ENCODE measurements at places on chromosomes 2 and 18.

DNA sequence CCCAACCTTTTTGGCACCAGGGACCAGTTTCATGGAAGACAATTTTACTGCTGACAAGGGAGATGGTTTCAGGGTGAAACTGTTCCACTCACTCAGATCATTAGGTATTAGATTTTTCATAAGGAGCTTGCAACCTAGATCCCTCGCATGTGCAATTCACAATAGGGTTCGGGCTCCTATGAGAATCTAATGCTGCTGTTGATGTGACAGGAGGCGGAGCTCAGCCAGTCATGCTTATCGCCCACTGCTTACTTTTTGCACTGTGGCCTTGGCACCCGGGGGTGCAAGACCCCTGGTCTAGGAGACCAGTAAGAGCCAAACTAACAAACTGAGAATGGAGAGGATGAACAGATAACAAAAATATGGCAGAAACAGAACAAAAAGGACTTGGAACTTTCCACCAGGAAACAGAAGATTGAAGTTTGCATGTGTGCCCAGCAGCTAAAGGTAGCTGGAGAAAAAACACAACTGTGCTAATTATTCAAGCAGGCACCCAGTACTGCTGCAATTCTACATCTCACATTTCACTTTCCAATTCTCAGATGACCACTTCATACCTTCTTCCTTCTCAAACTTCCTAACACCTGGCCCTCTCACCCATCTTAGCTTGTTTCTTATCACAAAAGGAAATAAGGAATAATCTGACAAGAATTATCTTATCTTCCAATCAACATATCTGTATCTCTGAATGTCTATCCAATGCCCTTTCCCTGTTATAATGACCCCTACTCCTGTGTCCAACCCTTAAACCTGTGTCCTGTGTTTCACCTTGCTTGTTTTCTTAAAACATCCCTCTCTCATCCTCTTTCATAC, 24.8 kb downstream of the SP3 start:
- no peak for DNase-seq

DNA sequence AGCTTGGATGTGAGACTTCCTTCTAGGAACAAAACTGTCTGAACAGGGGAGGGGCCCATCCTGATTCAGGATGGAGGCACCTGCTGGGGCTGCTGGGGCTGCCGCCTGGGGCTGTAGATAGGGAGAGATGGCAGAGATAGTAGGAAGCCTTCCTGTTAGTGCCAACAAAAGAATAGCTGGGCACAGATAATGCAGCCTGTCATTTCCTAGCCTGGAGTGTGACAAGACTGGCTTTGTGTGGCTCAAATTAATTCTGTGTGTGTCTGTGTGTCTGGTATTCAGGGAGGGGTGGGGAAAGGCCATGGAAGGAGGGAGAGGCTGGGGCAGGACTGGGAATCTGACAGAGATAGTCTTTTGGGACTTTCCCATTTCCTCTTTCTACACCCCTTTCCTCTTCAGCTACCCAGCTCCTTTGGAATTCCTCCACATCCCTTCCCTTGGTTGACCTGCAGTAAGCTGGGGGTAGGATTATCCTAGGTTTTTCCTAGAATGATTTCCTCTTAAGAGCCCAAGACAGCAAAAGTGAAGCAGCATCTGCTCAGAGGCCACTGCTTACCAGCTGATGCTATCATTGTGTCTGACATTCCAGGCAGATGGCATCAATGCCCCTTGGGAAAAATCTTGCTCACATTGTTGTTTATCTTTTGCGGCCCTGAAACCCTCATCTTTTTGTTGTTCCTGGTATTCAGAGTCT, 144.9 kb upstream of the LHCGR start:
- DNase-seq, result no peak

DNA sequence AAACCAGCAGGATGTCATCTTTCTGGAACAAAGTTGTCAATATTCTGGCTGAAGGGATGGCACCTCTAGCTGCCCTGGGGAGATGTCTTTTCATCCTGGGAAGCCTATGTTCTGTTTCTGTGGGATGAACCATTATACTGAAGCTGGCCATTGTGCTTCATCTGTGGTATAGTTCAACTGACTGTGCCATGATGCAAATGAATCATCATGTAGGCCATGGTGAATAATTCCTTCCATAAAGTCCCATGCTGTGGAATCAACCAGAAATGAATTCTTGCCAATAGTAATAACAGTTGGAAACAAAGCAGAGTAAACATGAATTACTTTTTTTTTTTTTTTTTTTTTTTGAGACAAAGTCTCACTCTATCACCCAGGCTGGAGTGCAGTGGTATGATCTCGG, 64.1 kb upstream of the CNGA3 start:
- peak; percentile 74 for DNase-seq

DNA sequence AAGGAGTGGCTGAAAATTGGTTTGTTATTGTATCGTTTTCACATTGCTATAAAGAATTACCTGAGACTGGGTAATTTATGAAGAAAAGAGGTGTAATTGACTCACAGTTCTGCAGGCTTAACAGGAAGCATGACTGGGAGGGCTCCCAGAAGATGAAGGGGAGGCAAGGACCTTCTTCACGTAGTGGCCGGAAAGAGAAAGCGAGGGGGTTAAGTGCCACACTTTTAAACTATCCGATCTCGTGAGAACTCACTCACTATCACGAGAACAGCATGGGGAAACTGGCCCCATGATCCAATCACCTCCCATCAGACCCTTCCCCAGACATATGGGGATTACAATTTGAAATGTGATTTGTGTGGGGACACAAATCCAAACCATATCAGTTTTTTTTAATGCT, 81.6 kb downstream of the FBXO15 start:
- no peak for DNase-seq

DNA sequence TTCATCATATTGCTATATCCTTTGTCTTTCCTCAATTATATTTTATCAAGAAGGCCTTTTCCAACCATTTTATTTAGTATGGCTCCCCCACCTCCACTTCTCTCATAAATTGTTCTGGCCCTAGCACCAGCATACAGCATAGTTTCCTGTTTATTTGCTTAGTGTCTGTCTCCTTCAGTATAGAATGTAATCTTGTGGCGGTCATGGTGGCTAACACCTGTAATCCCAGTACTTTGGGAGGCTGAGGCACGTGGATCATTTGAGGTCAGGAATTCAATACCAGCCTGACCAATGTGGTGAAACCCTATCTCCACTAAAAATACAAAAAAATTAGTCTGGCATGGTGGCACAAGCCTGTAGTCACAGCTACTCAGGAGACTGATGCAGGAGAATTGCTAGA, 39.6 kb upstream of the CLASP1 start:
- DNase-seq, result no peak

DNA sequence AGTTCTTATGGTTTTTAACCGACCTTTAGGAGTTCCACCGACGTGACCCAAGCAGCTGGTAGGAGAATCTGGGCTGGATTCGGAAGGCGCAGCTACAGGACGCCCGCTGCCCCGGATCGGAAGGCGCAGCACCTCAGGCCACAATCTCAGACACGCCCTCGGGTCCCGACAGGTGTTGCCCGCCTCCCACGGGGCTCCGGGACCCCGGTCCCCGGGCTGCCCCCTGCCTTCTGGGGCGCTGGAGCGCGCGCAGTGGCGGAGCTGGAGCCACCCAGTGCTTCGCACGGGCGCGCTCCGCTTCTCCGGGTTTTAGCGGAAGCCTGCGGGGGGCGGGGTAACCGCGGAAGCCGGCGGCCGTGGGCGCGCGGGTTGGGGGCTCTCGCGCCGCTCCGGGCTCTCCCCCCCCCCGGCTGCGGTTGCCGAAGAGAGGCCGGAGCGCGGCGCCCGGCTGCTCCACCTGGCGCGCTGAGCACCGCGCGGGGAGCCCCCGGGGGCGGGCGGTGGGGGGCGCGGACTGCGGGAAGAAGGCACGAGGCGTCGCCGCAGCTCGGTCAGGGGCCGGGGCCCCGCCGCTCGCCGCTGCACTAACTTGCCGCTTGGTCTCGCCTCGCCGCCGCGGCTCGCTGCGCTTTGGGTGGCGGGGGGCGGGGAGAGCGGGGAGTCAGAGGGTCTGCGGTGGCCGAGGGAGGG, 718.8 kb downstream of the DPP10 start:
- no peak for DNase-seq

GRCh38 chr2:71277536-71278103, 50.7 kb upstream of the PAIP2B start:
- peak; percentile 38 for DNase-seq

DNA sequence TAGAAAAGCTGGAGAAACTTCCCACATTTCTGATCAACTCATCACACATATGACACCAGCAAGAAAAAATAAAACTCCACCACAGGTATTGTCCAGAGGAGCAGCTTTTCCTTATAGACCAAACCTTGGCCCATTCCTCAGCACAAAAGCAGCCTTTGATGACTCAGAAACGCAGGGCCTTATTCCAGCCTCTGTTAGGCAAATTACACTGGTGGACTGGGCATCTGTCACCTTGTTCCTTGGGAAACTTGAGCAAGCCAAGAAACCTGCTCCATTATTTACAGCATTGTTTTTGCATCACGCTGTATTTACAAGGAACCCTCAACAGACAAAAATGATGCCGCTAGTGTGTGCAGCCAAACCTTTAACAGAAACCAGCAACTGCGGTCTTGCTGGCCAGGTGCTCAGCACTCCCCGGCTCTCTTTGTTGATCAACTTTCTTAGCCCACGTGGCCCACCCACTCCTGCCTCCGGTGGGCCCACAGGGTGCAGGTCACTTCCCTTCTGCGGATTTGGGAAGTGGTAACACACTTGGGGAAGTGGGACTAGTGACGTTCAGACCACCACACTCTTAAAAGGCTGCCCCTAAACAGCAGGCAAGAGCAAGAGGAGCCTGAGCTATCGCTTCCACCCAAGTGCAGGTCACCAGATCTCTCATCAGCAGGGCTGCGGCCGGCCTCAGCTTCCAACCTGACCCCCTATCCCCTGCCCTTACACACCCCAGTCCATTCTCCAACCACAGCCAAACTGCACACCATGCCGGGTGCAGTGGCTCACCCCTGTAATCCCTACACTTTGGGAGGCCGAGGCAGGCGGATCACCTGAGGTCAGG, 1.5 kb downstream of the AP1S3 start:
- DNase-seq, result no peak

- DNase-seq, result no peak
These were observed 46.4 kb upstream of the RNF152 start for GRCh38 chr18:61939046-61939674.

DNA sequence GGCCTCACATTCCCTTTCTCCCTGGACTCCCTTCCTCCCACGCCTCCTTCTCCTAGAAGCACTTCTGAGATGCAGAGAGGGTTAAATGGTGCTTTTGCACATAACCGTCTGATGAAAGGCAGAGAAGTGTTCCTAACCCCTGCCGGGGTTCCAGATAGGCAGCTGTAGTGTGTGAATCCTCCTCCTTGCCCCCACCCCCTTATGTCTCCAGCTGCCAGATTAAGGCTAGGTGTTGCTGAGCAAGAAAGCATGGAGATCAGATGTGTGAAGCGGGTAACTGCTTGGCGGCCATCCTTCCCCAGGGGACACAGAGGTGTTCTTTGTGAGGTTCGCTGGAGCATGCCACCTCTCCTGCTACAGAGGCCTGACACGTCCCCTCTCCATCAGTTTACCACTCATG, 88.3 kb downstream of the NRP2 start:
- DNase-seq, result no peak

- no peak for DNase-seq
These were observed 908.4 kb upstream of the CRIM1 start for GRCh38 chr2:35447215-35447614.

- no peak for DNase-seq
These were observed 5.6 kb upstream of the CENPA start for GRCh38 chr2:26780203-26780760.

DNA sequence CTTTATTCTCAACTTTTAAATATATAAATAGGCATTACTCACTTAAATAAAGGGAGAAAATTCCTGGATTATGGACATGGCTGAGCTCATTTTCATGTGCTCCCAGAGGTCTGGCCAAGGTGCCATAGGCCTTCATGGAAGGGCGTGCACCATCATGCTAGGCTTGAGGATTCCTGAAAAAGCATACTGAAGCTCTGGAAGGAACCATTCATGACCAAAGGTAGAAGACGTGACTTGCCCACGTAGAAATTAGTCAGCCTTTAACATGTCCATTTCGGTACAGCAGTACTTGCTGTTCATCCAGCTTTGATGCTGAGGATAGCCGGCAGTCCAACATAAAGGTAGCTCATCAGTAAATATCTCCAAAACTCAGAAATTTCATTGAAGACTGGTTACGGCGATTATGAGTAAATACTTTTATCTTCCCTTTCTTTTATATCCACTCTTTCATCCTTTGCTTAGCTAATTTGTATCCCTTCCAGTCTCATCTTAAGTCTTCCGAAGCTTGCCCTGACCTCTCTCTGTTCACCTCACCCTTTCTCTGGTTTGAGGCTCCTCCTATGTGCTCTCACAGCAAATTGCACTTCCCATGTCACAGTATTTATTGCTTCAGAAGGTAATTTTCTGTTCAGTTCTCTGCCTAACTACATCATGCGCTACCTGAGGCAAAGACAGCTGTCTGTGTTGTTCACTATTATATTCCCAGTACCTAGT, 32.3 kb upstream of the ASNSD1 start:
- DNase-seq, result no peak

DNA sequence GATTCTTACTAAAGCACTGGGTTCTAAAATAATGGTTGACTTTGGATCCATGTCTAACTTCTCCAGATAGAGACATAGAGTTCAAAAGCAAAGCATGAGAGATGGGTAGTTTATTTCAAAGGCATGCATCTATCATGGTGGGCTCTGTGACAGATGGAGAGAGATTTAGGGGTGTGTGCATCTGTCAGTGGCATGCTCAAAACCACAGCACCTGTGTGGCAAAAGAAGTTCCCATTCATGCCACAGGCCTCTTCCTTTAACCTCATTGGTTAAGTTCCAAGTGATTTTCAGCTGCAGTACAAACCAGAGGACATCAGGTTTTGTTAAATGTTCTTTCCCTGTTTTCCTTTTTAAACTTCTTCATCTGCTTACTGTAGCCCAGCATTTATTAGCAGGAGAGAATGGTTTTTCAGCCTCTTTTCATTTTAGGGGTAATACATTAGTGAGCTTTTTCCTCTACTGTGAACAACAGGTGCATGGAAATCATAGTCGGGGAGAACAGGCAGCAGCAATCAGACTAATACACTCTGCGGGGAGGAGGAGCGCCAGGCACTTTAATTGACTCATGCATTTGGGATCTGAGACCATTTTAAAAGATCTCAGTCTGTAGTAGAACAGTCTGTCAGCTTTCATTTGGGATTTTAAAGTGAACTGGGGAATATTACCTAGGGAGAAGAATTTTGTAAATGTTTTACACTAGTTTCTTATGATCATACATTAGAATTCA, 52.4 kb upstream of the UPP2 start:
- DNase-seq, result no peak

DNA sequence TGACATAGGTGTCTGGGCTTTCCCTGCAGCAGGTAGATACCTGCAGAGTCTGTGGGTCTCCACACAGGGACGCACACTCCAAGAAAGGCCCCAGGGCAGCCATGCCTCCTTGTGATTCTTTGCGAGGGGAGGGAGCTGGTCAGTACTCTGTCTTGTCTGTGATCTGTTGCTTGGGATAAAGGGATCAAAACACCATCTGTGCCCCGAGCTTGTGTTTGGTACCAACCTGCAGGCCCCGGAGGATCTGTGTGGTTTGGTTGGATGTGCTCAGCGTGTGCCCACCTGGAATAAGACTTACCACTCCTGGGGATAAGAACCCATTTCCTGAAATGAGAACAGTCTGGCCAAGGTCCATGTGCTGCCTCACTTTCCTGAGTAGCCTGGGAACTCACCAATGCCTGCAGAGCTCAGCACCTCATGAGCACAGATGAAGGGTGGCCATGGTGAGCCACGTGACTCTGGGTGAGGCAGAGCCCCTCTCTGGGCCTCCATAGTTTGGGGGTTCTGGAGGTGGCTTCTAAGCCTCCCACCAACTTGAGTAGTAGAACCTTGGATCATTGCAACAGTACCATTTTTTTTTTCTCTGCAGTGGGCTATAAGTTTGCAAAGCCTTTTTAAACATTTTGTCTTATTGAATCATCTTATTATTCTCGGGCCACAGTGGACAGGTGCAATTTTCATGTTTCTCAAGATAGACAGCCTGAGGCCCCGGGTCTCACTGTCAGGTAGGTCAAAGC, 134.8 kb downstream of the DDX1 start:
- DNase-seq, result no peak
